ENCODE measurements at places on chromosomes 3 and 15. TPM values are rescaled to one million over a fixed set of nuclear protein-coding genes. Genes with fewer than 3 reads are reported as not detected.

The ATP11B gene
- total RNA-seq, result 86.7 TPM

The C3orf22 gene
- total RNA-seq, result not detected

The FRMD5 gene
- total RNA-seq, result 0.30 TPM

The LRRC34 gene
- total RNA-seq, result 3.8 TPM

The RAD51 gene
- total RNA-seq, result 75.3 TPM

The DLL4 gene
- total RNA-seq, result 0.18 TPM

The RTP3 gene
- not detected for total RNA-seq

The RHCG gene
- total RNA-seq, result not detected

The HTR3E gene
- not detected for total RNA-seq

The SLC28A2 gene
- not detected for total RNA-seq

The GPR27 gene
- 1.6 TPM for total RNA-seq

The UBE2E2 gene
- total RNA-seq, result 13.5 TPM

The EPHB1 gene
- total RNA-seq, result 0.98 TPM

The CPOX gene
- total RNA-seq, result 40.3 TPM

The TMEM39A gene
- total RNA-seq, result 24.5 TPM

The AGTR1 gene
- not detected for total RNA-seq

The GOLGA6L7 gene
- not detected for total RNA-seq

The DCLK3 gene
- 0.30 TPM for total RNA-seq

The FSIP1 gene
- total RNA-seq, result 0.25 TPM

The MST1R gene
- 1.2 TPM for total RNA-seq

Measured in activated CD4-positive, alpha-beta T cell treated with anti-CD3 and anti-CD28 coated beads for 36 hours (primary cell).